Activated CD8-positive, alpha-beta T cell treated with anti-CD3 and anti-CD28 coated beads, Interleukin-2, amount 10 ng/mL, durations not matched to agents 7 days and 5 days (primary cell): ENCODE measurements at places on chromosomes 5 and 9. TPM values are rescaled to one million over a fixed set of nuclear protein-coding genes. Genes with fewer than 3 reads are reported as not detected.

GRCh38 chr9:97788763-97789663 lies 64.0 kb upstream of the FOXE1 start:
- no peak for DNase-seq

DNA sequence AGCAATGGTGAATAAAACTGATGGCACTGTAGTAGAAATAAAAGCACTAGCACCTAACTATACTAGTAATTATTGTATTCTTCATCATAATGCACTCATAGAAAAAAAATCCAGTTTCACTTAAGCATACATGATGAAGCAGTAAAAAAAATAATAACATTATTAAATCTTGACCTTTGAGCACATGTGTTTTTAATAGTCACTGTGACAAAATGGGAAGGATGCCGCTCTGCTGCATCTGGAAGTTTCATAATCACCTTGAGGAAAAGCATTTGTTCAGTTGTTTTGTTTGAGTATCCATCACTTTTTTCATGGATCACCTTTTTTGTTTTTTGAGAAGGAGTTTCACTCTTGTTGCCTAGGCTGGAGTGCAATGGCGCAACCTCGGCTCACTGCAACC lies 13.2 kb downstream of the OR2K2 start:
- no peak for DNase-seq

- DNase-seq = no peak
These were observed 13.6 kb downstream of the UNC5A start for GRCh38 chr5:176823869-176824412.

- no peak for DNase-seq
These were observed 2023.6 kb upstream of the CDH6 start for GRCh38 chr5:29169886-29170285.

DNA sequence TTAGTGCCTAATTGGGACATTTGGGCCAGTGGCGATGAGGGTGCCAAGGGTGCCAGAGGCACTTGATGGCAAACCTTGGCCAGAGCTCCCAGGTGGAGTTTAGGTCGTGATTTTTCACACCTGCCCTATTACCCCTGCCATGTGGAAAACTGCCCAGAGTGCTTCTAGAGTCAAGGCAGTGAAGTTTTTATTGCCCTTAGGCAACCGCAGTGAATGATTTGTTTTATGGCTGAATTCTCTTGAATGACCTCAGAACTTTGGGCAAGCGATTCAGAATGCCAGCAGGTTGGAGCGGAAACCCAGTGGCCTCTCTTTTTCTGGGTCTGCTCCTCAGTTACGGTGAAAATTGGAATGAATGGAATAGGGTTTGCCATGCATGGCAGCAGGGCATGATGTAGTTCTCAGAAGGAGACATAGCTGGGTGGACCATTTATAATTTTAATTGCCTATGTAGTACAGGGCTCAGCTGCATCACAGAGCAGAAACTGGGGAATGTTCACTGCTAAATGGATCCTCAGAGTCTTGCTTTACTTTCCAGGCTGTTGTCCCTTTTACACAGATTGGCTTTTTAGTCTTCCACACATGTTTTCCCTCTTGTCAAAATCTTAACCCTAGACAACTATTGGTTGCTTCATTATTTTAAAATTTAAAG lies 820.0 kb upstream of the SEMA6A start:
- DNase-seq = no peak

GRCh38 chr9:60546406-60546805 lies 367.8 kb upstream of the SPATA31A5 start:
- no peak for DNase-seq

DNA sequence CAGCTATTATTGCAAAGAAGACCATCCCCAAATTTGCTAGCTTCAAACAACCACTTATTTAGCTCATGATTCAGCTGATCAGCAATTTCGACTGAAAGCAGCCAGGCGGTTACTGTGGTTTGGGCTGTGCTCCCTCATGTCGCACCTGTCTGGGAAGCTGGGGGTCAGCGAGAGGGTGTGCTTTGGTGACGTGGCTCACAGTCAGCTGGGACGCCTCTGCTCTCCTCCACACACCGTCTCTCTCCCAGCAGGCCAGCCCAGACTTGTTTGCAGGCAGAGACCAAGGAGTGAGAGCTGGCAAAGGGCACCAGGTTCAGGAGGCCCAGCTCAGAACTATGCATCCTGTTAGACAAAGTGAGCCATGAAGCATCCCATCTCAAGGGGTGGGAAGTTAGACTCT lies 140.9 kb downstream of the SYK start:
- no peak for DNase-seq

DNA sequence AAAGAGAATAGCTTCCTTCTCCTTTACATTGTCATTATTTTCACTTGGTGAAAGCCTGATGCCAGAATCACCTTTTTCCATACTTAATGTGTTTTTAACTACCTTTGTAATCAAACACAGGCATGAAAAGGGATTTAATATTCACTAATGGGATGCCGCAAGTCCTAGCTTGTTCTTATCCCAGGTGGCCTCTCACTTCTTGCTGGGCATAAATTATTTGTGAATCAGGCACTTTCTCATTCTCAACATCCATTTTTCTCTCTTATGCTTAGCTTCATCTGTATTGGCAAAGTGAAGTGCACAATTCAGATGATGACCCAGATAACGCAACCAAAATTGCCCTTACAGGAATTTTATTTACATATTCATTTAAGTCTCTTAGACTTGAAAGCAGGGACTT lies 10.9 kb downstream of the ACTL7B start:
- DNase-seq = no peak

Gene SLC6A7
- not detected for total RNA-seq

Gene HNRNPAB
- total RNA-seq = 335 TPM

Gene FIBCD1
- not detected for total RNA-seq

Gene JAKMIP2
- 8.2 TPM for total RNA-seq
